GM06990 (cell line): ENCODE measurements at places on chromosomes 4 and X.

DNA sequence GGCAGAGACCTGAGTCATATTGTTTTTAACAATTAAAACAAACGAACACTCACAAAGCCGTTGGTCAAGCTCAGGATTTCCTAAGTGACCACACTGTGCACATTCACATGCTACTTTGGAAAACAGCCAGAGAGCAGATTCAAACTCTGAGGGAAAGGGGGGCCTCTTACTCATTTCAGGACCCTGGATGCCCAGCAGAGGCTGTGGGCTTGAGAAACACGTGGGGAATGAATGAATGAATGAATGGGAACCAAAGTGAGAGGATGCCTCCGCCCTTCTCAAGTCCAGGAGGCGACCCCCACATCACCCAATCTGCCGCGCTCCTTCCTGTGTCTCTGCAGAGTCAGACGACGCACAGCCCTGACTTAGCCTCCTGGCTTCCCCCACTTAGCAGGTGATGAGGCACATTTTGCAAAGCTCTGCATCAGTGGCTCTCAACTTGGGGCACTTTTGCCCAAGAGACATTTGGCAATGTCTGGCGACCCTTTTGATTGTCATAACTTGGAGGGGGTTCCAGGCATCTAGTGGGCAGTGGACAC is 76.0 kb downstream of the ABLIM2 start:
- no peak for DNase-seq

- DNase-seq: peak; percentile 8
Observed at GRCh38 chr4:41322617-41323016, 65.9 kb downstream of the UCHL1 start.

GRCh38 chr4:99275885-99276284 is 14.9 kb downstream of the ADH1A start:
- no peak for DNase-seq

GRCh38 chrX:15601932-15602331 is 1.2 kb upstream of the ACE2 start:
- DNase-seq: no peak

GRCh38 chr4:26093551-26093950 is 179.5 kb downstream of the SMIM20 start:
- no peak for DNase-seq

- DNase-seq: no peak
Observed at GRCh38 chrX:102765217-102765616, 44.7 kb downstream of the GPRASP3 start.

DNA sequence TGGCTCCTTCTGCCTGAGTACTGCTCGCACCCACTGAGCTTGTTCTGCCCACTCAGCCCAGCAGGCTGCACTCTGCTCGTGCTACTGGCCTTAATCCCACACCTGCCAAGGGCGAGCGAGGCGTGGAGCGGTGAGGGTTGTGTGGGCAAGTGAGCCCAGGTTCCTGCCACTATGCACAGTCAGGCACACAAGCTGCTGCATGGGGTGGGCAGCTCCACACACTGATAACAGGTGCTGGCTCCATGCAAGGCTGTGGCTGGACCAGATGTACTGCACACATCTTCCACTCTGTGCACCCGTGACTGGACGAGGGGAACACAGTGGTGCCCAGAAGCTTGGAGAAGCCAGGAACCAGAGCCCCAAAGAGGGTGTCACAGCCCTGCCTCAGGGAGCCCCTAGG is 184.3 kb upstream of the NUDT6 start:
- no peak for DNase-seq

DNA sequence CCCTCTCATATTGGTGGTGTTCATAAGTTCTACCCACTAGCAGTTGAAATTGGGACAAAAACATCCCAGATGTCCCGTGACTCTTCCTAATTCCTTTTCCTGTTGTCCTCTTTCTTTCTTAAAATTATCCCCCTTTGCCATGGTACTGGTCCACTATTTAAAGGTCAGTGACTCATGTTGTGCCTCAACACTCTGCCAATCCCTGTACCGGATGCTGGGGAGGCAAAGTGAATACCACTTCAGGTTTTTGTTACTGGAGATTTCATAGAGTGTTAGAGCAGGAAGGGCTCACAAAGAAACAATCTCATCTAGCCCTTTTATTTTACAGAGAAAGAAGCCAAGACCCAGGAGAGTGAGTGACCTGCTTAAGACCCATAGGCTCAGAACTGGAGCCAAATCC is 24.6 kb downstream of the SEPTIN11 start:
- no peak for DNase-seq

GRCh38 chr4:183011213-183011907 is 87.7 kb upstream of the WWC2 start:
- DNase-seq: no peak

DNA sequence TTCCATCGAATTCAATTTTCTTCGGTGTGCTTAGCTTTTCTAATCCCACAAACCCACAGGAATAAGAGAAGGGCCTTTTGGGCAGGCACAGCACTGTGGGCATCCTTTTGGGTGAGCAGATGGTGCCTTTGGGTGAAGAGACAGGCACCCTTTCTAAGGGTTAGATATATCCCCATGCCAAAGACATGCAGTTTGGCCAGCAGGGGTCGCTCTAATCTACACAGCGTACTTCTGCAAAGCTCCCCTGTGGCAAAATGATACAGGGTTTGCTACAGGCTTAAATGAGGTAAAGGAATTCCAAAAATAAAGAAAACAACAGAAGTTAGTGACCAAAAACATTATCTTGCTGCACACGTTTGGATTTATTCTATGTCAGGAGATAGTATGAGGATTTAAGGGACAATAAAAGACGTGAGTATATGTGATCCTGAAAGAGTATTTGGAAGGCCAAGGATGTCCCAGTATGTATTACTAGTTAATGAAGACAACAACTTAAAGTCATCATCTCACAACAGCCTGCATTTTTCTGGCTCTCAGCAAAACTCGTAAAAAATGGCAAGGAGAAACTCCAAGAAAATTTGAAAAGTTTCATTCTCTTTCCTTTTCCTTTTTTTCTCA is 49.5 kb downstream of the PHEX start:
- DNase-seq: no peak

- DNase-seq: no peak
Observed at GRCh38 chr4:139655116-139655515, 10.5 kb upstream of the MGST2 start.

DNA sequence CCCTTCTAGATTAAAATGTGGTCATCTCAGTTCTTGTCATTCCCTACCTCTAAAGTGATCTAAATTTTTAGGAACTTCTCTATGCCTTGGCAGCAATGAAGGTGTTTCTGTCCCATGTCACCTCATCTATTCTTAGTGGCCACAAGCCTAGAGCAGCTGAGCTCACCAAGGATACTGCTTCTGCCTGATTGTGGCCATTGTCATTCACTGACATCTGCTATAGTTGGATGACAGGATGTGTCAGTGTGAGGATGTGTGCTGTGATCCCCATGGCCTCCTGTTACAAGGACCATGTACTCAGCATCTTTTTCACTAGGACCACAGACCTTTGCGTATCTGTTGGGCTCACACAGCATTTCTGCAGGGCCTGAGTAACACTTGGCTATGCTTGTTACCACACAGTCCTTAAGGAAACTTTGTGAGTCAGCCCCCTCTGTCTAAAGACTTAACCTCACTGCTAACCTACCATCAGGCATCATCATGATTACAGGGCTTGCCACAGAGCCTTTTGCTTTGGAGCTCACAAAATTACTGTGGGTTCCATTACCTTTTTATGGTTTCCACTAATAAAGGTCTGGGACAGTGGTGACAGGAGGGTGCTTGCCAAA is 421.0 kb downstream of the ADAM29 start:
- DNase-seq: no peak

DNA sequence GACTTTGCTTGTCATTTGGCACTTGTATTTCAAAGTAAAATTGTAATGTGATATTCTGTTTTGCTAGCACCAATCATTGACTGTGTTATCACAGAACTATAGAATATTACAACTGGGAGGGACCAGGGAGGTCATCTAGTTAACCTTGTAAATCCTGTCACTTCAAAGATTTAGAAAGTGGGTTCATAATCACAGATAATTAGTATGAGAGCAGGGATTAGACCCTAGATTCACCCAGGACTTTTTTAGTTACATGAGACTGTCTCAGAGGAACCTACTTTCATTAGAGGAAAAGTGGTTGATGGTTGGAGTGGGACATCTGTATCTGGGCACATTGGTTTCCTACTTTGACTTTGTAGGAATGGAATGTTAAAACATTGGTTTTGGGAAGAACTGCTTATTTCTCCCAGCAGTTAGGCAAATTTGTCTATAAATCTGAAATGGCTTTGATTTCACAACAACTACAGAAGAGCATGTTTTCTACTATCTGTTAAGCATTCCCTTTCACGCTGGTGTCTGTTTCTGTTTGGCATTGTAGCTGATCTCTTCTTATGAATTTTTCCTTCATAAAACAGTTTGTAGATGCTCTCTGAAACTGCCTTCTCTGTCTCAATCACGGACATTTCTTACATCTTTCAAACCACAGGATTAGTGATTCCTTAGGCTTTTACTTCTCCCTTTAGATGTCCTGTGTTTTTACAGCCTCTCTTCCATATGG is 144.1 kb downstream of the DIPK2B start:
- DNase-seq: no peak

DNA sequence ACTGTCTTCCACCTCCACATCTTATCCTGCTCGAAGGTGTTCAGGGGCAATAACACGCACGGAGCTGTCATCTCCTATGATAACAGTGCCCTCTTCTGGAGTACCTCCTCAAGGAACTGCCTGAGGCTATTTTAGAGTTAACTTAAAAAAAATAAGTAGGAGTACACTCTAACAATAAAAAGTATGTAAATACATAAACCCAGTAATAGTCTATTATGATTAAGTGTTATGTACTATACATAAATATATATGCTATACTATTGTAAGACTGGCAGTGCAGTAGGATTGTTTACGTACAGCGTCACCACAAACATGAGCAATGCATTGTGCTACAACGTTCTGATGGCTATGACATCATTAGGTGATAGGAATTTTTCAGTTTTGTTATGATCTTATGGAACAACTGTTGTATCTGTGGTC is 34.5 kb upstream of the TLR2 start:
- DNase-seq: no peak

DNA sequence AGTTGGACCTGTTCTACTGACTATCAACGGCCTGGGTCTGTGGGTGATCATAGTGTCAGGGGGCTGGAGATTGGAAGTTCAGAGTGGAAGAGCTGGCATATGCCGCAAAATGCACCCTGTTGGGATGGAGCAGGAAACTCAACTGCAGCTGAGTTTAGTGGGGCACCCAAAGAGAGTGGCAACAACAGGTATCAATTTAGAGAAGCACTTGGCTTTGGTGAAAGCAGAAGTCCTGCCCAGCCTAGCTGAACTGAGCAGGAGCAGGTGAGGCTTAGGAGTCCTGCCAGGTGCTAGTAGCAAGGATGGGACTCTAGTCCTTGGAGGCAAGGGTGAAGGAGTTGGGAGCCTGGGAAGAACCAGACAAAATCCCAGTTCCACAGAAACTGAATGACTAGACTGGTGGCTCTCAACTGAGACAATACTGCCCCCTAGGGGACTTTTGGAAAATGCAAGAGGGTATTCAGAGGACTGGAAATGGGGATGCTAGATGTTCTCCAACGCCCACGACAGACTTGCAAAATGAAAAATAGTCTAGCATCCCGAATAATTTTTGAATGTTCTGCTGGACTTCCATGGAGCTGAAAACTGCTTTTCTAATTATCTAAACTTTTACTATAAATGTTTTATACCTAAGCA is 49.4 kb downstream of the RTL9 start:
- peak; percentile 17 for DNase-seq

GRCh38 chrX:30981968-30982367 is 89.9 kb downstream of the FTHL17 start:
- DNase-seq: no peak

DNA sequence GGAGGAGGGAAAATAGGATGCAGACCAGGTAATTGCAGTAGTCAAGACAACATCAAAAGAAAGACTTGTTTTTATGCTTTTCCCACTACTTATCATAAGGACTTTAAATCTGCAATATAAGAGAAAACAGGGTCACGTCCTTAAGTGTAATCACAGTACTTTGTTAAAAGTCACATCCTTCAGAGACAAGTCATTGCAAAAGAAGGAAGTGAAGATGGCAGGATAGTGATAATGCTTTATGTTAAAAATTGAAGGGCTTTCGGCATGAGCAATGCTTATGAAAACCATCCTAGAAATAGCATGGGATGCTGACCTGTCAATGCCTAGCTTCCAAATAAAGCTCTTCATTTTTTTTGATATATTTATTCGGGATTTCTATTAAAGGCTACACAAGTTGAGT is 110.2 kb upstream of the TENM3 start:
- peak; percentile 3 for DNase-seq

DNA sequence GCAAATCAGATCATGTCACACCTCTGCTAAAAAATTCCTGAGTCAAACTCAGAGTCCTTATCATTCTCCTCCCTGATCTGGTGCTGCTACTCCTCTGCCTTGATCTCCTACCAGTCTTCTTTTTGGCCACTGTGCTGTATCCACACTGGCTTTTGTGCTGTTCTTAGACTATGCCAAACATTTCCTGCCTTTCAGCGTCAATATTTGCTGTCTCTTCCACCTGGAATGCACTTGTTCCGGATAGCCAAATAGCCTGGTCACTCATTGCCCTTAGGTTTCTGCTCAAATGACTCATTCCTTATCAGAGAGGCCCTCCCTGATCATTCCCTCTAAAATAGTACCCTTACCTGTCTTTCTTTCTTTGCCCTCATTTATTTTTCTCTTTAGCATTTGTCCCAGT is 24.4 kb upstream of the RP2 start:
- DNase-seq: no peak

DNA sequence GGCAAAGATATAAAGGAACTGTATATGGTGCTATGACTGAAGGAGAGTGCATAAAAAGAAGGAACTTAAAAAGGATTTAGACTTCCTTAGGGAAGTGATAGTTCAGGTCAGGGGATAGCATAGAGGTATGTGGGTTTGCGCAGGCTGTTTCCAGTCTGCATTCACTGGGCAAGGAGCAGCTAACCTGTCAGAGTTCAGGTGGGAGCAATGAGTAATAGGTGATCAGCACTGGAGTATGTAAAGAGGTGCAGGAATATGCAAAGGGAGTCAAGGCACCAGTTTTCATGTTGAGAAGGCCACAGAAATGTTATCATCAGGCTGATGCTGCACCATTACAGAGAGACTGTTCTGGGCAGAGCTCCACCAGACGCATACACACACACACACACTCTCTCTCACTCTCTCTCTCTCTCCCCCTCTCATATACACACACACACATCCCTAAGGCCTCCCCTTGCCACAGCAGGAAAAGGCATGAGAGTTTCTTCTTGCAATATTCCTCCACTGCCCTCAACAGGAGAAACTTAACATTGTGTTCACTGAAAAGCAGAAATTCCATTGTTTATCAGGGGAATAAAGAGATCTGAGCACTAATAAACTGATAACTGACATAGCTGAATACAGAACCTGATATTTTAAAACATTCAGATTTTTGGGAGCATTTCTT is 256.4 kb upstream of the GRID2 start:
- no peak for DNase-seq

- no peak for DNase-seq
Observed at GRCh38 chr4:8552581-8553205, 27.5 kb upstream of the GPR78 start.

DNA sequence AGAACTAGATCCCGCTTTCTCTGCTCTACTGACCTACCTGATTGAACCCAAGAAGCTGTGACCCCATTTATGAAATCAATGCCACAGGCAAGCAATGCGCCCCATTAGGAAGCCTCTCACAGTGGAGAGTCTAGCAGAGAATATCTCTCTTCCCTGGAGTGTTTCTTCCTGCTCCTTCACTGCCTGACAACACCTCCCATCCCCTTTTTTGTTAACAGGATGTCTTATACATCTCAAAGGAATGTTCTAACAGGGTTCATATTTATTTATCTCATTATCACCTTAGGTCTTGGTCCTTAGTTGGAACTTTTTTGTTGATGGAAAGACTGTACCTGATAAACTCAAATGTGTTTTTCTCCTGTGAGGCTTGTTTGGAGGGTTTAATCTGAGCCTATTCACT is 35.5 kb downstream of the SLIT2 start:
- DNase-seq: no peak
